GM04504 (cell line): ENCODE measurements at places on chromosomes 7 and 10.

GRCh38 chr10:12579954-12580858 is 230.9 kb downstream of the CAMK1D start:
- DNase-seq: no peak

DNA sequence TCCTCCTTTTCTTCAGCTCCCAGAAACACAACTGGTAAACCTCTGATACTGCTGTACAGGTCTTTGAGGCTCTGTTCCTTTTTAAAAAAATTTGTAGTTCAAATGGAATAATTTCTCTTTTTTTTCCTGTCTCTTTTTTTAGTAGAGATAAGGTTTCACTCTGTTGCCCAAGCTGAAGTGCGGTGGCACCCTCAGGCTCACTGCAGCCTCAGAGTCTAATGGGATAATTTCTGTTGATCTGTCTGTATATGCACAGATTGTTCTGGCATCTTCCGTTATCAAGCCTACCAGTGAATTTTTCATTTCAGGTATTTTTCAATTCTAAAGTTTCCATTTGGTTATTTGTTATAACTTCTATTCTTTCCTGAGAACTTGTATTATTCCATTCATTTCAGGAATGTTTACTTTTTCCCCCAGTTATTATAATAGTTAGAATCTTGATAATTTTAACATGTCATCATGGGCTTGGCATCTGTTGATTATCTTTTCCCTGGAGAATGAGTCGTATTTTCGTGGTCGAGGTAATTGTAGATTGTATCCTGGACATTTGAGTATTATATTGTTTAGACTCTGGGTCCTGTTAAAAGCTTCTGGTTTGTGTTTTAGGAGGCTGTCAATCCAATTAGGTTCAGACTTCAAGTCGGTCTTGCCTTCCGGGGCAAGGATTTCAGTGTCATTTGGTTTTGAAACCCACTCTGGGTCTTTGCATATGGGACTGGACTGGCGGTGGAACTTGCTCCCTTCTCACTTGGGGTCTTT is 24.5 kb downstream of the CRCP start:
- no peak for DNase-seq

DNA sequence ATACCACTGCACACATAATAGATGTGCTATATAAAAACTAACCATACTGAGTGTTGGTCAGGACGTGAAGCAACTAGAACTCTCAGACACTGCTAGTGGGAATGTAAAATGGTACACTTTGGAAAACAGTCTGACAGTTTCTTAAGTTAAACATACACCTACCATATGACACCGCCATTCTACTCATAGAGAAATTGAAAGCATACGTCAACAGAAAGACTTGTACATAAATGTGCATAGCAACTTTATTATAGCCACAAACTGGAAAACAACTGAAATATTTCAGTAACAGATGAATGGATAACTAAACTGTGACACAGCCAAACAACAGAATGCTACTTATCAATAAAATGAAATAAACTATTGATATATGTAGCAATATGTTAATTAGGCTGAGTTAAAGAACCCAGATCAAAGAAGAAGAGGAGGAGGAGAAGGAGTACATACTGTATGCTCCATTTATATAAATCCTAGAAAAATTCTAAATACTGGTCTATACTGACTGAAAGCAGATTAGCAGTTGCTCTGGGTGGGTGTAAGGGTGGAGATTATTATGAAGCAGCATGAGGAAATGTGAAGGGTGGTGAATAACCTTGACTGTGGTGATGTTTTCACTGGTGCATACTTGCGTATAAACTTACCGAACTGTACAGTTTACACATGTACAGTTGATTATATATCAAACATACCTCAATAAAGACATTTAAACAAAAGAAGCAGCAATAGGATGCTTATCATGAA is 48.6 kb downstream of the ARHGAP21 start:
- DNase-seq: no peak

DNA sequence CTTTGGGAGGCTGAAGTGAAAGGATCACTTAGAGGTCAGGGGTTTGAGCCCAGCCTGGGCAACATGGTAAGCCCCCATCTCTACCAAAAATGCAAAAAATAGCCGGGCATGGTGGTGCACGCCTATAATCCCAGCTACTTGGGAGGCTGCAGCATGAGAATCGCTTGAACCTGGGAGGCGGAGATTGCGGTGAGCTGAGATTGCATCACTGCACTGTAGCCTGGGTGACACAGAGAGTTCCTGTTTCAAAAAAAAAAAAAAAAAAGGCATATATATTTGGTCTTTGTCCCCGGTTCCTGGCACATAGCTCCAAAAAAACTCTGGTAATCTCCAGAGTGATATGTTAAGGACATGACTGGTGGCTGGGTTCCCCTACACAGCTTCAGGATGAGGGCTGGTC is 147.3 kb downstream of the SEC23IP start:
- DNase-seq: no peak

- DNase-seq: peak; percentile 5
Measured at GRCh38 chr7:131898418-131898817, 342.0 kb upstream of the PODXL start.

DNA sequence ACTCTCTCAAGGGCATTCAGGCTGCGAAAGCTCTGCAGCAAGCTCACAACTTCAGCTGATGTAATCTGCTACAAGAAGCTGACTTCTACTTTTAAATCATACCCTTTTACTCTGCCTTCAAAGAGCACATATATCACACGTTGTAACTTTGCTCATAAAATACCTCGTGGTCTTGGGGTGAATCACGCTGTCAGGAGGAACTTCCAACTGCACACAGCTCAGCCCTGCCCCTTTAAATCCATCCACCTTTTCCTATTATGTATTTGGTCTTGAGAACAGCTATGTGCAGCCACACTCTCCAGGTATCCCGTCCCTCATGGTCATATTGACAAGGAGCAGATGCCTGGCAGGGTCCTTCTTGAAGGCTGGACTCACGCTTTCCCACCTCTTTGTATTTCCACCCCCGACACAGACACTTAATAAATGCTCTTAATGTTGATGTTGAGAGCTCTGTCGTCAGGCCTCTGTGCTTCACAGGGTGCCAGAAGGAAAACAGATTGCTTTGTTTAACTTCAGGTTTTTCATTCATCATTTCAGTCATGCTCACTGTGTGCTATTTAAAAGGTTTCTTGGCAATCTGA is 47.6 kb downstream of the ICA1 start:
- peak; percentile 7 for DNase-seq

- no peak for DNase-seq
Measured at GRCh38 chr7:57305192-57305748, 144.7 kb upstream of the ZNF716 start.
